ENCODE measurements at places on chromosomes 11 and 22. TPM values are rescaled to one million over a fixed set of nuclear protein-coding genes. Genes with fewer than 3 reads are reported as not detected.
A peak's percentile ranks its signal among the peaks of the same experiment; 100 is the strongest.

GRCh38 chr11:60130496-60130895 lies 42.0 kb downstream of the MS4A2 start:
- no peaks in the 10 kb centered on the region for H3K36me3 ChIP-seq
- H3K27me3 ChIP-seq, result no peaks in the 10 kb centered on the region
- no peak overlapping the region for H3K27ac ChIP-seq
- H3K4me1 ChIP-seq, result no peaks in the 10 kb centered on the region
- no peak for DNase-seq
- no peak overlapping the region for H3K4me3 ChIP-seq

GRCh38 chr11:27405134-27405533 lies 42.1 kb upstream of the CCDC34 start:
- DNase-seq, result no peak
- no peaks in the 10 kb centered on the region for H3K27me3 ChIP-seq
- no peak overlapping the region for H3K27ac ChIP-seq
- no peaks in the 10 kb centered on the region for H3K36me3 ChIP-seq
- no peaks in the 10 kb centered on the region for H3K4me1 ChIP-seq

DNA sequence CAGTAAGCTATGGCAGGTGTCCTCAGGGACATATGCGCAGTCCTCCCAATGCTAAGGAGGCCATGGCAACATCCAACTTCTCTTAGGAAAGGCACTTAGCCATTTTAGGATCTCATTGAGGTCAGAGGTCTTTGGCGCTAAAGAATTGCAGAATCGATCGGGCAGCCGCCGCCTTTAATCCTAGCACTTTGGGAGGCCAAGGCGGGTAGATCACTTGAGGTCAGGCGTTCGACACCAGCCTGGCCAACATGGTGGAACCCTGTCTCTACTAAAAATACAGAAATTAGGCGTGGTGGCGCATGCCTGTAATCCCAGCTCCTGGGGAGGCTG lies 1.2 kb upstream of the CHID1 start:
- H3K27me3 ChIP-seq, result no peaks in the 10 kb centered on the region
- H3K27ac ChIP-seq, result peak overlapping the region; percentile 94
- no peak for DNase-seq
- H3K4me1 ChIP-seq, result peaks cover 17% of the 10 kb centered on the region
- H3K36me3 ChIP-seq, result peaks cover 3% of the 10 kb centered on the region

DNA sequence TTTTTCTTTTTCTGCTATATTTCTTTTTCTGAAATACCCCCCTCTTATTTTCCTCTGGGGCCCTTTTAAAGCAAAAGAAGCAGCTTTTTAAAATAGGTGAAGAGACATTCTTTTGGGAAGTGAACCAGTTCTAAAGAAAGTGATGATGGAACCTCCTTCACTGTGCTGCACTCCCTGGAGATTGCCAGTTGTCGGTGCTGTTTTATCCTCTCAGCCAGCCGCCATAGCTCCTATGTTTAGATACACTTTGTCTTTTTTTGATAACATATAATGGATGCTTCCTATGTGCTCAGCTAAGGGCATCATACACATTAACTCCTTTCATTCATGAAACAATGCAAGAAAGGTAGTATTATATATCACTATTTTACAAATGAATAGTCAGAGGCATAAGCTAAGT lies 14.0 kb downstream of the CFAP300 start:
- H3K27ac ChIP-seq, result no peak overlapping the region
- H3K4me1 ChIP-seq, result no peaks in the 10 kb centered on the region
- no peak overlapping the region for H3K4me3 ChIP-seq
- H3K27me3 ChIP-seq, result peaks cover 5% of the 10 kb centered on the region

GRCh38 chr11:95829580-95830259 lies 39.4 kb downstream of the CEP57 start:
- H3K4me1 ChIP-seq, result peaks cover 4% of the 10 kb centered on the region
- H3K27me3 ChIP-seq, result no peaks in the 10 kb centered on the region
- H3K36me3 ChIP-seq, result peaks cover 56% of the 10 kb centered on the region

DNA sequence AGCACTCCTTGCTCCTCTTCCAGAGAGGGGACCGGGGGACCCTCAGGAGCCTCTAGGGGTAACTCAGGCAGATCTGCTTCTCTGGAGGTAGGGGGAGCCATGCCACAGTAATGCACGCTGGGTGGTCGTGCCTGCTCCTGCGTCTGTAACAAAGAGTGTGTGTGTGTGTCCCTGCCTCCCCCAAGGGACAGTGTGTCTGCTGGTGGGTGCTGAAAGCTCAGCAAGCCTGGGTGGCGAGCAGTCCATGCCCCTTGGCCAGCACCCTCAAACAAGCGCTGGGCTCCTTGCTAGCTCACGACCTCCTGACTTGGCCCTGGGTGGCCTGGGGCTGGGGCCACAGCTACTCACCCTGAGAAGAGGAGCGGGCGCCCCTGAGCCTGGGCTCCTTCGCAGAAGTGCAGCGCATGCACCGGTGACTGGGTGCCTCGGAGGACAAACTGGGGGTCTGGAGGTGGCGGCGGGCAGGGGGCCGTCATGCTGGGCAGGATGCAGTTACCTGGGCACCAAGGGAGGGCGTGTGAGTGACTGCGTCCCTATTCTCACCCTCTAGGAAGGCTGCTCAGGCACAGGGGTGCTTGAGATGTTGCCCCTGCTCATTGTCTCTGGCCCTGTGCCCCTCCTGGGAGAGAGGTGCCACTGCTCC lies 33.7 kb downstream of the GNB1L start:
- no peak overlapping the region for H3K27ac ChIP-seq
- DNase-seq, result no peak
- no peaks in the 10 kb centered on the region for H3K36me3 ChIP-seq

GRCh38 chr11:66542362-66542761 lies 3.5 kb downstream of the ZDHHC24 start:
- peak overlapping the region; percentile 1 for H3K27ac ChIP-seq
- DNase-seq, result no peak
- no peak overlapping the region for H3K4me3 ChIP-seq
- H3K36me3 ChIP-seq, result peaks cover 27% of the 10 kb centered on the region
- peaks cover 17% of the 10 kb centered on the region for H3K4me1 ChIP-seq

- DNase-seq, result no peak
- H3K27me3 ChIP-seq, result peaks cover 9% of the 10 kb centered on the region
- no peaks in the 10 kb centered on the region for H3K36me3 ChIP-seq
Observed at GRCh38 chr11:76752321-76753143, 30.6 kb upstream of the TSKU start.

DNA sequence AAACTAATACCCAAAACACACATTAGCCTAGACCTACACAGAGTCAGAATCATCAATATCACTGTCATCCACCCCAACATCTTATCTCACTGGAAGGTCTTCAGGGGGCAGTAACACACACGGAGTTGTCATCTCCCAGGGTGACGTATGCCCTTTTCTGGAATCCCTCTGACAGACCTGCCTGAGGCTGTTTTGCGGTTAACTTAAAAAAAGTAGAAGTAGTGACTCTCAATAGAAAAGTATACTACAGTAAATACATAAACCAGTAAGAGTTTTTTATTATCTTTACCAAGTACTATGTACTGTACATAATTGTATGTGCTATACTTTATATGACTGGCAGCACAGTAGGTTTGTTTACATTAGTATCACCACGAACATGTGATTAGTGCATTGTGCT lies 80.5 kb downstream of the PGR start:
- no peak overlapping the region for H3K27ac ChIP-seq
- H3K4me3 ChIP-seq, result no peak overlapping the region
- no peaks in the 10 kb centered on the region for H3K4me1 ChIP-seq
- no peak for DNase-seq

- H3K4me3 ChIP-seq, result peak overlapping the region; percentile 91
- peak overlapping the region; percentile 96 for H3K27ac ChIP-seq
- H3K4me1 ChIP-seq, result peaks cover 76% of the 10 kb centered on the region
Observed at GRCh38 chr11:59145534-59145933, 2.9 kb downstream of the FAM111A start.

DNA sequence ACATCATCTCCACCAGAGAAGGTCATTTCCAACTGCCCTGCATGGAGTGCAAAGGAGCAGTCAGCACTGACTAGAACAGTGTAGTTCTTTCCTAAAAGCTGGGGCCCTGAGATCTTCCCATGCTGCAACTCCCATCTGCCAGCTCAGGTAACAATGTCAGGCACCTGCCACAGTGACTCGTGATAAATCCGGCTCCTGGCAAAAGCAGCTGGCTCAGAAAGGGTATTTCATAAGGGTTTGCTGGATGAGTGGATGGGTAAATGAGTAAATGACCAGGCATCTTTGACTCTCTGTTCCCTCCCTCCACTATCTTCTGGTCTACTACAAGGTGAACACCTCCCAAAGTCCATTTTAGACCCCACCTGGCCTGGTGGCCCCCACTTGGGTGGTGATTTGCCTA lies 403.6 kb downstream of the NXPE2 start:
- H3K4me3 ChIP-seq, result no peak overlapping the region
- H3K27ac ChIP-seq, result no peak overlapping the region
- no peaks in the 10 kb centered on the region for H3K36me3 ChIP-seq
- H3K27me3 ChIP-seq, result no peaks in the 10 kb centered on the region
- H3K4me1 ChIP-seq, result no peaks in the 10 kb centered on the region
- DNase-seq, result no peak

GRCh38 chr11:111499483-111499882 lies 12.7 kb downstream of the BTG4 start:
- H3K36me3 ChIP-seq, result no peaks in the 10 kb centered on the region
- DNase-seq, result no peak
- H3K4me3 ChIP-seq, result no peak overlapping the region
- no peaks in the 10 kb centered on the region for H3K4me1 ChIP-seq

GRCh38 chr11:11035331-11035730 lies 177.5 kb upstream of the ZBED5 start:
- no peak overlapping the region for H3K4me3 ChIP-seq
- H3K36me3 ChIP-seq, result no peaks in the 10 kb centered on the region
- no peaks in the 10 kb centered on the region for H3K4me1 ChIP-seq
- peaks cover 8% of the 10 kb centered on the region for H3K27me3 ChIP-seq
- H3K27ac ChIP-seq, result no peak overlapping the region

DNA sequence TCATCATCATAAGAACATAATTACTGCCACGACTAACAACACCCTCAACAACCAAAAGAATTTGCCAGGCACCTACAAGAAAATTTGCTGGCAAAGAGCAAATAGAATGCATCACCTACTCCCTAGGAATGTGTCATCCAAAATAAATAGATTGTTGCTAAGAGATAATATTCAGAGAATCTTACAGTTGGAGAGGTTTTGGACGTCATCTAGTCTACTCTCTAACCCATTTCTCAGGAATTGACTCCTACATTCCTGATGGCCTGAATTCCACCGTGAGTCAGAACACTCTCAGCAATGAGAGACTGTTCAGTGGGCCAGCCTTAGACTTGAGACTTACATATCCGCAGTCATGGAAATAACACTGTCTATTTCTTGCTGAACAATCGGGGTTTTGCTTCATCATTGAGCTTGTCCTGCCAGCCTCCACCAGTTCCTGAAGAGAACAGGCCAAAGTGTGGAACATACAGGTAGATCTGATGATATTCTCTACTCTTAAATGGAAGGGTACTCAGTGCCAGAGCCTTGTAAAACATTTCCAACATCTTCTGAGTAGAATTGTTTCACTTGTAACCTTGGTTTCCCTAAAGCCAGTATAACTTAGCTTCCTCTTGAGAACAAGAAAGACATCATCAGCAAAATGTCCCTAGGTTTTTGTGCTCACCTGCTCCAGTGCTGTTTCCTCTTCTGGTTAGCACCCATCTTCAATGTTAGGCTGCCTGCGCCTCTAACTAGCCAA lies 8.3 kb downstream of the KIRREL3 start:
- no peaks in the 10 kb centered on the region for H3K4me1 ChIP-seq
- DNase-seq, result no peak
- H3K27ac ChIP-seq, result no peak overlapping the region
- H3K36me3 ChIP-seq, result no peaks in the 10 kb centered on the region
- no peak overlapping the region for H3K4me3 ChIP-seq

GRCh38 chr11:1140642-1141490 lies 16.9 kb upstream of the MUC5AC start:
- no peak for DNase-seq
- no peaks in the 10 kb centered on the region for H3K27me3 ChIP-seq
- H3K27ac ChIP-seq, result no peak overlapping the region

DNA sequence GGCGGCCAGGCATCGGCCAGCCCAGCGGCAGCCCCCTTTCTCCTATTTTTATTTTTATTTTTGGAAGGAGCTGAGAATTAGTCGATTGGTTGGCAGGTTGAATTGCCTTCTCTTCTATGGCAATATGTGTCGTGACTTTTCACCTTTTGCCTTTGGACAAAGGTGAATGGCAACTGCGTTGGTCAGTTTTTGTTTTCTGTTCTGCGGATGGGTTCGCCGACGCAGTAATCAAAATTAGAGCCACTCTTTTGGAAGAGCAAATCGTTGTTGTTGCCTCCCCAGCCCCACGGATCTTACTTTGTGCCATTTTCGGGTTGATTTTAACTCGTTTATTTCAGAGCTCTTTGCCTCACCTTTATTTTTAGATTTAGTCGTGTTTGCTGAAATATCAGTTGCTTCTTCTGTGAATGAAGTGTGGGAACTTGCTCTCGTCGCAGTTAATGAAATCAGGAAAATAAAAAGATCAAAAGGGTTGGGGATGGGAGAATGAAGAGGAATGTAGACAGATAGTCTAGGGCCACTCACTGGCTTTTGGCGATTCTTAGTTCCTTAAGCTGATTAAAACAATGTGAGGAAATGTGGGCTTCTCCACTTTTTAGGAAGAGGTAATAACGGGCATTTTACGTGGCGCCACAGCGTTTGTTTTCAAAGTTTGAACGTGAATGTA lies 1.6 kb downstream of the CECR2 start:
- H3K36me3 ChIP-seq, result no peaks in the 10 kb centered on the region
- H3K27me3 ChIP-seq, result peaks cover 62% of the 10 kb centered on the region
- DNase-seq, result no peak
- no peak overlapping the region for H3K27ac ChIP-seq
- H3K4me3 ChIP-seq, result peak overlapping the region; percentile 48

- no peak overlapping the region for H3K27ac ChIP-seq
- H3K27me3 ChIP-seq, result peaks cover 6% of the 10 kb centered on the region
- H3K4me1 ChIP-seq, result no peaks in the 10 kb centered on the region
- H3K4me3 ChIP-seq, result no peak overlapping the region
Observed at GRCh38 chr11:12508151-12508751, 130.9 kb downstream of the PARVA start.

GRCh38 chr22:39953101-39953500 lies 7.1 kb upstream of the TMA7B start:
- H3K27ac ChIP-seq, result peak overlapping the region; percentile 48
- H3K4me3 ChIP-seq, result peak overlapping the region; percentile 8
- no peak for DNase-seq
- H3K36me3 ChIP-seq, result peaks cover 73% of the 10 kb centered on the region

- peaks cover 11% of the 10 kb centered on the region for H3K27me3 ChIP-seq
- H3K36me3 ChIP-seq, result no peaks in the 10 kb centered on the region
- H3K27ac ChIP-seq, result no peak overlapping the region
- H3K4me1 ChIP-seq, result peaks cover 2% of the 10 kb centered on the region
Observed at GRCh38 chr11:12392672-12393071, 15.3 kb downstream of the PARVA start.

GRCh38 chr11:6541356-6541755 lies 44.3 kb downstream of the DNHD1 start:
- H3K4me3 ChIP-seq, result no peak overlapping the region
- DNase-seq, result no peak
- peaks cover 14% of the 10 kb centered on the region for H3K4me1 ChIP-seq
- H3K36me3 ChIP-seq, result peaks cover 6% of the 10 kb centered on the region

- H3K4me1 ChIP-seq, result peaks cover 51% of the 10 kb centered on the region
- H3K27ac ChIP-seq, result peak overlapping the region; percentile 17
- no peaks in the 10 kb centered on the region for H3K27me3 ChIP-seq
- DNase-seq, result no peak
- H3K4me3 ChIP-seq, result no peak overlapping the region
Observed at GRCh38 chr11:123504401-123504800, 74.3 kb downstream of the GRAMD1B start.

YPEL4 gene
- total RNA-seq, result 0.47 TPM

C11orf87 gene
- not detected for total RNA-seq

ARHGAP8 gene
- 0.36 TPM for total RNA-seq

MISFA gene
- total RNA-seq, result 3.5 TPM

IL10RA gene
- total RNA-seq, result 86.6 TPM

CARS1 gene
- total RNA-seq, result 56.5 TPM

SMTNL1 gene
- total RNA-seq, result not detected

GTSE1 gene
- 40.8 TPM for total RNA-seq

MYOD1 gene
- total RNA-seq, result not detected

DEUP1 gene
- not detected for total RNA-seq

HSCB gene
- 12.8 TPM for total RNA-seq

NRXN2 gene
- total RNA-seq, result not detected

Data from activated CD4-positive, alpha-beta T cell treated with anti-CD3 and anti-CD28 coated beads, Interleukin-2, amount 10 ng/mL, durations not matched to agents 24 days and 14 days (primary cell).